ENCODE measurements at places on chromosomes 4 and X. TPM values are rescaled to one million over a fixed set of nuclear protein-coding genes. Genes with fewer than 3 reads are reported as not detected.

DNA sequence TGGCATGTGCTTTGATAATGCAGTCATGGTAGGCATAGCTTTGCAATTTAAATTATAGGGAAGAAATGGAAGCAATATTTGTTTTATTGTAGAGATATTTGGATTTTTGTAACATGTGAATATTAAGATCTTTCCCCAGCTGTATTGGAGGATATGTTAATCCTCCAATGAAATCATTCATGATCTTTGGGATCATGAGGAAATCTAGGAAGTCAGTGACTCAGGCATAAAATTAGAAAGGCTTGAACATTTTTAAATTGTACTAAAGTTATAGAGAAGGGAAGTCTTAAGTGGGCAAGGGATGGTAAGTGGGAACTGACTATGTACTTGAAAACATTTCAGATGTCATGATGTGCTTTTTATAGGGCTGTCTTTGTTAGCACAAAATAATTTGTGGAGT lies 46.8 kb downstream of the FIP1L1 start:
- no peak for DNase-seq

The PIR gene
- polyA plus RNA-seq, result 3.3 TPM

The IL3RA gene
- 12.3 TPM for polyA plus RNA-seq

The CCNA2 gene
- polyA plus RNA-seq, result 35.7 TPM

All from left renal cortex interstitium (tissue), 4 donors.